Hepatic stellate cell (primary cell): ENCODE measurements at places on chromosomes 7 and 10.

DNA sequence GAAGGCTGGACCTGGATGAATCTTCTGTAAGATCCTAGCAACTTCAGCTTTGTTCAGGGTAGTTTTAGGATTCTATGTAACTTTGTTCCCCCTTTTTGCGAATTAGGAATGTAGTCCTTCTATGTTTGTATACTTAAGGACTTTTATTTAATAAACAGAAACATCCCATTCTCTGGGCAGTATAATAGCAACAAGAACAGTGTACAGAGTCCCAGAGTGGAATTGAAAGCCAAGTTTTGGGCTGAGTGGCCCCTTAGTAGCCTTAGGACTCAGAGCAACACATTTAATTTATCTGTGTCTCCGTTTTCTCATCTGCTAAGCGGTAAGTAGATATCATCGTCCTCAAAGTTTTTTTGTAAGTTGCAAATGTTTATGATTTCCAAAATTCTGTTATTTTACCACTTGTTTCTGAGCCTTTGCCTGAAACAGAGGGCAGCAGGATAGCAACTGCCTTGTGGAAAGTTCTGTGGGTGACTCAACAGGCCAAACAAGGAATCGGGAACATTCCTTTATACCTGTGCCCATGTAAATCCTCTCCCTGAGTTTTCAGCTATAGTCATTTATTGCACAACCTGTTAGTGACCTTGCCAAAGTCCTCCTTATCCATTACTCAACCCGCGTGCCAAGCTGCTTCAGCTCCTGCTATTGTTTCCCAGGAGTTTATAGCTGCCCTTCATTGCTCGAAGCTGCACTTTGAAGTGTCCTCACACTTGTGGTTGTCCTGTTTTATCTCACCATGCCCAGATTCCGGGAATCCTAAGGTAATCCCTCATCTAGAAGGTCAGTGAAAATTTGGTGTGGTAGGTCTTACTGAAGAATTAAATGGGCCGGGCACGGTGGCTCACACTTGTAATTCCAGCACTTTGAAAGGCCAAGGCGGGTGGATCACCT, 199.1 kb upstream of the AHR start:
- no peak for DNase-seq

- DNase-seq: no peak
Observed at GRCh38 chr7:6520163-6520981, 30.9 kb downstream of the GRID2IP start.

GRCh38 chr10:30420266-30420665, 13.7 kb upstream of the MAP3K8 start:
- no peak for DNase-seq

- peak; percentile 3 for DNase-seq
Observed at GRCh38 chr7:81501220-81501619, 268.6 kb downstream of the HGF start.

GRCh38 chr10:8617792-8618191, 563.3 kb downstream of the GATA3 start:
- DNase-seq: no peak

- no peak for DNase-seq
Observed at GRCh38 chr10:12321641-12322040, 27.7 kb upstream of the CAMK1D start.

DNA sequence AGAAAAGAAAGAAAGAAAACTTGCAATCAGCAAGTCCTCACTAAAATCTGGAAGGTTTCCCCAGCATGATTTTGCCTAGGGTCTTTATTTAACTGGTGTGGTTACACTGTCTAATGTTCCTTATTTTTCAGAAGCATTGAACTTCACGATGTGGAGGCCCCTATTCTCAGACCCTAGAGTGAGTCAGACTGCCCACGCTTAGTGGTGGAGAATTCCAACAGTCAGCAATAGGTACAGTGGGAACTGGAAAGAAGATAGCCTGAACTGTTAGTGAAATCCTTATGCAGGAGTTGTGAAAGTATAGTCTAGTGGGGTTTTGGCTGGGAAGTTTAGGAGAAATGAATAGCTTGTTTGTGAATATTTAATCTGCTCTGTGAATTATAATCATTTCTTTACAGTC, 115.0 kb downstream of the FZD1 start:
- DNase-seq: no peak

- peak; percentile 4 for DNase-seq
Observed at GRCh38 chr7:81725003-81725811, 44.6 kb downstream of the HGF start.

GRCh38 chr10:44935201-44935965, 24.2 kb upstream of the RASSF4 start:
- DNase-seq: peak; percentile 71

- DNase-seq: no peak
Observed at GRCh38 chr7:44385434-44386138, 60.2 kb upstream of the CAMK2B start.

- DNase-seq: peak; percentile 21
Observed at GRCh38 chr7:142153400-142153799, 41.9 kb downstream of the MGAM2 start.

DNA sequence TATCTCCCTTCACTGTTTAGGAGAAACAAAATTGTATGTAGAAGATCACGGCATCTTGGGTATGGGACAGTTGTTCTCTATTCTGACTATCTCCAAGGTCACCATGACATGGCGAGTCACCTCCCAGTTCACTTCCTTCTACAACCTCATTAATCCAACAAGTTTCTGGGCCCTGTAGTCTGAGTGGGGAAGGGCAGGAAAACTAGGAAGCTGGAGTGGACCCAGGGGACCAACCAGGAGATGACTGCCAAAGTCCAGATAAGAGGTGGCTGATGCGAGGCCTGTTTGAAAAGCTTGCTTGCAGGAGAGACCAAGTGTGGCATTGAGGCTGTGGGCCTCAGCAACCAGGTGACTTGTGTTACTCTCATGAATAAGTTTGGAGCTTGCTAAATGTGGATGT, 584.9 kb downstream of the TNS3 start:
- DNase-seq: no peak
